ENCODE measurements at places on chromosomes 1 and 21.

- no peak for DNase-seq
These were observed 3.9 kb upstream of the ARHGAP30 start for GRCh38 chr1:161073474-161074121.

GRCh38 chr1:199546323-199546722 lies 481.2 kb upstream of the NR5A2 start:
- DNase-seq, result no peak

DNA sequence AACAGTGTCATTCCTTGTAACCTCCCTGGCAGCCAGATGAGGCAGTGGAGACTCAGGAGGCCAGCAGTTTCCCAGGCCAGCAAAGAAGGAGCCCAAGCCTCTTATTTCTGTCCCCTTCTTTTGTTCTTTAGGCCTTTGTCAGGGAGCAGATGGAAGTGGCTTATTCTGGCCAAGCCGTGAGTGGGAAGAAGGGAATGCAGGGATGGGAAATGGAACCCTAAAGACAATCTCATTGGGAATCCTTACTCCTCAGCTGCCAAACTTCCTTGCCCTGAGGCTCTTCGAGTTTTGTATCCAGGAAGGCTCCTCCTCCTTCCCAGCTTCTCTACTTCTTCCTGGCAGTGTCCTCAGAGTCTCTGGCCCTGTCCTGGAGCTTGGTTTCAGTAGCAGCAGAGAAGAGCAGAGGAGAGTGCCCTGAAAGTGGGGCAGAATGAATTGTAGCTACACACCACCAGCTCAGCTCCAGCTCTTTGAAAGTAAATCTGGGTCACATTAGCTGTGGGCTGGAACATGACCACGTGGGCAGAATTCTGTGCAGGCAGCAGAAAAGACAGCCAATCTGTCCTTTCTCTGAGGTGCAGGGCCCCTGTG lies 63.9 kb downstream of the NDUFS5 start:
- DNase-seq, result no peak

DNA sequence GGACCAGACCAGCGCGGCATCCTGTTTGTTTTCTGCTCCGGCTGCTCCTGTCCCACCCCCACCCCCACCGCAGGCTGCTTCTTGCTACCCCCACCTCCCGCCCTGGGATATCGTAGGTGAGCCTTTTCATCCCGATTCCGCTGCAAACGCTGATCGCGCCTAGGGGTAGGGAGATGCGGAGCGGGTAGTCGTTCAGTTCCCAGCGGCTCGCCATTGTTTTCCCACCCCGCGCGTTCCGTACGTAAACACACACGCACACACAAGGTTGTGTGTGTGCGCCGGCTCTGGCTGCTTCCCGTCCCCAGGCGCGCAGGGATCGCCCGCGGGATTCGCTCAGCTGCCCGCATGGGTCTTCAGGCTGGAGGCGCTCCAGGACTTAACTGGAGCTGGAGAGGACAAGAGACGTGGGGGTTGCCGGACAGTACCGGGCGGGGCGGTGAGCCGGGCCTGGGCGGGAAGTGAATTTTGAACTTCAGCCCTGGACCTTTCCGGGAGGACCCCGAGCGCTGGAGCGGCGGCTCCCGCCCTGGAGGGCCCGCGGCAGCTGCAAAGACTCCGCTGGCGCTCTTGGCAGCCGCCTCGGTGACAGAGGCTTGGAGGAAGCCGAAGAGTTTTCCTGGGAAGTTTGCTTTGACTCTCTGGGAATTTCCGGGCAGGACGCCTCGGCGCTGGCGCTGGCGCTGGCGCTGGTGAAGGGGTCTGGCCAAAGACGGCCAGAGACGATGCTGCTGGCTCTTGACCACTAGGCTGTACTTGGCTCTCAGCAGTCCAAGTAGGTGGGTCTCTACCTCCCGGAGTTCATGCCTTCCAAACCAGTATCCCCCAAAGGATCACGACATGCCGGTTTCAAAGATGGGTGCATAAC lies 1.6 kb downstream of the SOX13 start:
- DNase-seq, result no peak

DNA sequence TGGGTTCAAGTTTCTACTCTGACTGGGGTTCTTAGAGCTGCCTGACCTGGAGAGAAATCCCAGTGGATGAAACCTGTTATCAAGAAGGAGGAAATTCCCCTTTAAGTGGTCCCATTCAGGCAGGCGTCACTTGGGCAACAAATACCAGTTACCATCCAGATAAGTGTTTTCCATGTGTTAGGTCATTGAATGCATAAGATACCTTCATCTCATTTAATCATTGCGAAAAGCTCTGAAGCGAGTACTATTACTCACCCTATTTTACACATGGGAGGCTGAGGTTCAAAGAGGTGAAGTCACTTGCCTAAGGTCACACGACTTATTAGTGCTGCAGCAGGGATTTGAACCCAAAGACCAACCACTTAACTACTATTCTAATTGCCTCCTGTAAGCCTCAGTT lies 45.5 kb upstream of the RPL11 start:
- no peak for DNase-seq

- no peak for DNase-seq
These were observed 582.8 kb downstream of the PTBP2 start for GRCh38 chr1:97304366-97304765.

Measured in CD4-positive, alpha-beta T cell treated with Interleukin-12 subunit alpha and Interleukin-12 subunit beta, for 1 hour (primary cell).